Motor neuron (in vitro differentiated cells): ENCODE measurements at places on chromosomes 7 and 10.

GRCh38 chr10:2351566-2351965 lies 614.2 kb upstream of the ADARB2 start:
- no peak for ATAC-seq

DNA sequence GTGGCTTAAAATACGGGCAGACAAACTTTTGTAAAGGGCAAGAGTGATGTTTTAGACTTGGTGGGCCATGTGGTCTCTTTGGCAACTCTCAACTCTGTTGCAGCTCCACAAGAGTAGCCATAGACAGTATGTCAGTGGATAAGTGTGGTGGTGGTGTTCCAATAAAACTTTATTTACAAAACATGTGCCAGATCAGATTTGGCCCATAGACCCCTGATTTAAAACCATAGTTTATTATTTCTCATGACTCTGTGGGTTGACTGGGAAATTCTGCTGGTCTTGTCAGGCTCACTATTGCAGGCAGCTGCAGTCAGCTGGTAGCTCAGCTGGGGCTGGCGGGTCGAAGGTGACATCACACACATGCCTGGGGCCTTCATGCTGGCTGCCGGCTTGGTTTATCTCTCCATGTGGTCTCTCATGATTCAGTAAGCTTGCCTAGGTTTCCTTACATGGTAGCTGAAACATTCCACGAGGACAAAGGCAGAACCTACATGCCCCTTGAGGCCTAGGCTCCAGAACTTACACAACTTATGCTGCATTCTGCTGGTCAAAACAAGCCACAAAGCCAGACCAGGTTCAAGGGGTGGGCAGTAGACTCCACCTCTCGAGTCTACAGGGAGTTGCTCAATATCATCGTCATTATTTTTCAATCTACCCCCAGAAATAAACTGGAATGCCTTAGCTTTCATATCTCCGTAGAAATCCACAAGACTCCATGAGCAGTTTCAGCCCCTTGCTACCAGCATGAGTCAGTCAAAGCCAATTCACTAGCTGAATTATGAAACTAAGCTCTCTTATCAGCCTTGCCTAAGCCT lies 245.7 kb downstream of the WDR11 start:
- peak; percentile 69 for ATAC-seq

DNA sequence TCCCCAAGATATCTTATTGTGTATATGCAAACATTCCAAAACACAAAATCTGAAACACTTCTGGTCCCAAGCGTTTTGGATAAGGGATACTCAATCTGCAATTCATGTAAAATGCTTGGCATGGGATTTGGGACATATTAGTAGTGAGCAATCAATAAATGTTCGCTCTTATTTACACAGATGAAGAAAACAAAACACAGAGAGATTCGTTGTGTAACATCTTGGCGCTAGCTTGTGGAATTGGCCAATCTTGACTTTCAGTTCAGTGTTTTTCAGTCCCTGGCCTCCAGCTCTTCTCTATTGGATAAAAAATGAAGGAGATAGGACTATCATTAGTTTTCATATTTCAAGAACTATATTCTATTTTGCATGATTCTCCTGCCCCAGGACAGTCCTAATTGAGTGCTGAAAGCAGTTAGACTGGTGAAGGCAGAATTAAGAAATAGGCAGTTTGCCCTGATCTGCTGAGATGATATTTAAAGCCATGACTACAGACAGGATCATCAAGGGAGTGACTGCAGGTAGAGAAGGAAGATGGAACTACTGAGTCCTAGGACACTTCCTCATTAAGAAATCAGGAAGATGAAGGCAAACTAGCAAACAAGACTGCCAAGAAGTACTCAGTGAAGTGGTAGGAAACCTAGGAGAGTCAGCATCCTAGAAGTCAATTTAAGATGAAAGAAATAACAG lies 1.8 kb downstream of the PNLIPRP3 start:
- ATAC-seq, result no peak

DNA sequence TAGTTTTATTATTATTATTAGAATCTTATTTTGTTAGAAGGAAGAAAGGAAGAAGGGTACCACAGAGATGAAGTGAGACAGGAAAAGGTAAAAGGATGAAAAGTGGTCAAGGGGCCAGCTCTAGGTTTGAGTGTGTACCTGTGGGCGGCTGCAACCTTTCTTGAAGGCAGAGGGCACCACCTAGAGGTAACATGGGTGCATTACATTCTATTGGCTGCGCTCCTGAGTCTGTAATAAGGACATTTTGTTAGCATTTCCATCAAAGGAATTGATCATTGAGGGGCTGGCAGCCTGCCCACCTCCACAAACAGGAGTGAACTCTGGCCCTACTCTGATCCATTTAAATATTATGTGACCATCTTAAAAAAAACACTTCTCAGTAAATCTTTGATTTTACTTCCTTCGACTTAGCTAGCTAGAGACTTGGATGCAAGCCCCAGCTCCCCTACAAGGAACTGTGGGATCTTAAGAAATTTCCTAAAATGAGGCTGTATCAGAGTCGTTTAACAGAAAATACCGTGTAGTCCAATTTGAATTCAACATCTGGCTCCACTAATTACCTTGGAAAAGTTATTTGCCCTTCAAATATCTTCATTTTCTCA lies 610.4 kb downstream of the IPMK start:
- ATAC-seq, result peak; percentile 61

DNA sequence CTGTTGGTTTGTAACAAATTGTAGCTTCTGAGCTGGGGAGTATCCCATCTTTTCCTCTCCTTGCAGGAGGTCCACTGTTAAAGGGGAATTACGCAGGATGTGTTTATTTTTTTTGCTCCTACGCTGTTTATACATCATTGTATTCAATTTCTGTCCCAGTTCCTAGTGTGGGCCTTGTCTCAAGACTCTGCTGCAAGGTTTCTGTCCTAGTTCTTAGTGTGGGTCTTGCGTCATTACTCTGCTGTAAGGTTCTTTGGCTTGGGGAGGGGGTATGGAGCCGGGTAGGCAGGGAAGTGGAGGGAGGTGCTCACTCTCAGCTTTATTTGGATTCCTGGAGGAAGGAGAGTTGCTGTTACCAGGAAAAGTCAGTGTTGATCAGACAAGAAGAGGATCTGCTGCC lies 64.0 kb upstream of the TRIM8 start:
- ATAC-seq, result no peak

DNA sequence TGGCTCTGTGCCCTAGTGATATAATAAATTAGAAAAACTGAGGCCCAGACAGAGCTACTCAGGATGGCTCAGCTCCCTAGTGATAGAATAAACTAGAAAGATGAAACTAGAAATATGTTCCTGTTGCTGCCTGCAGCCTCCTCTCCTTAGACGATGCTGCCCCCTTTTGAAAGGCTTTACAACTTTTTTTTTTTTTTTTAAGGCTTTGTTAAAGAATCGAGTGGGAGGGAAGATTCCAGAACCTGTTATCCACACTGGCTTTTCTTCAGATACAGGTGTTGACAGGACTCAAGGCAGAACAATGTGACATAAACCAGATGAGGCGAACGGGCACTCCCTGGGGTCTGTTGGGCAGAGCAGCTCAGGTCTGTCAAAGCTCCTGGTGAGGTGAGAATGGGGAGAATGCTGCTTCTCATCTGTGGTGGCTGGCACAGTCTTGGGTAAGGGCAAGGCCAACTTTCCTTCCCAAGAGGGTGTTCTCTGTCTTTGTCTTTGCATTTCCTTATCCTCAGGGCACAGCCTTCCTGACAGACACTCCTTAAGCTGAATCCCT lies 175.1 kb downstream of the COBL start:
- ATAC-seq, result peak; percentile 68

DNA sequence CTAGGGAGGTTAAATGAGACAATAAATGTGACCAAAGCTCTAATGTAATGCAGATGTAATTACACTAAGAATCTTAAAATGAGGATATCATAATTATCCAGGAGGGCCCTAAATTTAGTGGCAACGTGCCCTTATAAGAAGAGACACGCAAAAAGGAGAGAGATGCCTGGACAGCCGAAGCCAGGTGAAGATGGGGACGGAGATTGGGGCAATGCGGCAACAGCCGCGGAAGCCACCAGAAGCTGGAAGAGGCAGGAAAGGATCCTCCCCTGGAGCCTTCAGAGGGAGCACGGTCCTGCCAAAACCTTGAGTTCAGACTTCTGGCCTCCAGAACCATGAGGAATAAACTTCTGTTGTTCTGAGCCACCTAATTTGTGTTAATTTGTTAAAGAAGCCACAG lies 25.3 kb upstream of the C10orf71 start:
- ATAC-seq, result no peak

DNA sequence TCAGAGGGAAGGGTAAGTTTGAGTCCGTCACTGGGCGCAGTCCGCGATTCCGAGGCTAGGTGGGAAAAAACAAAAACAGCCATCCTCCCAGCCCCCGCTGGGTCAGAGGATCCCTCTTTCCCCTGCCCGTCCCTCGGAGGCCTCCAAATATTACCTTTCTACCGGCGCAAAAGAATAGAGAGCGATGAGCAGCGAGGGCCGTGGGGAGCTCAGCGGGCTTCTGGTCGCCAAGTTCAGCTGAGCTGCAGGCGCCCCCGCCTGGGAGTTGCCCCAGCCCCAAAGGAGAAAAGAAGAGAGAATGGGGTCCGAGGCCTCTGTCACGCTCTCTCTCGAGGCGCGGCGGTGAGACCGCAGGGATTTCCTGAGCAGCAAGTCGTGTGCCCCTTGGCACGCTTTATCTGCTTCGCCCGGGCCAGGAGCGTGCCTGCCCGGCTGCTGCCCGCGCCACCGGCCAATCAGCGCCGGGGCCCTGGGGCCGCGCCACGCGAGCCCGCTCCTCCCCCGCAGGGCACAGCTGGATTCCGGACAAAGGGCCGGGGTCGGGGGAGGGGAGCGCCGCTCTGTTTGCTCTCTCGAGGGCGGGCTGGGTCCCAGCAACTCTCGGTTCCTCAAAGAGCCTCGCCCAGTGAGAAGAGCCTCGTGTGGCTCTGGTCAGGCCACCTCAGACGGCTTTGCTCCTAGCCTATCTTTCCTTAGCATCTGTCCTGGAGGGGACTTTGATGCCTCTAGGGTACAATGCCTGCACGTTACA lies at the start of gene NEUROG3:
TSS of gene NEUROG3 (minus strand) at position 367 of the 751 bp plus-strand sequence. CDS start 379 bp downstream, outside the sequence.
- ATAC-seq, result no peak

DNA sequence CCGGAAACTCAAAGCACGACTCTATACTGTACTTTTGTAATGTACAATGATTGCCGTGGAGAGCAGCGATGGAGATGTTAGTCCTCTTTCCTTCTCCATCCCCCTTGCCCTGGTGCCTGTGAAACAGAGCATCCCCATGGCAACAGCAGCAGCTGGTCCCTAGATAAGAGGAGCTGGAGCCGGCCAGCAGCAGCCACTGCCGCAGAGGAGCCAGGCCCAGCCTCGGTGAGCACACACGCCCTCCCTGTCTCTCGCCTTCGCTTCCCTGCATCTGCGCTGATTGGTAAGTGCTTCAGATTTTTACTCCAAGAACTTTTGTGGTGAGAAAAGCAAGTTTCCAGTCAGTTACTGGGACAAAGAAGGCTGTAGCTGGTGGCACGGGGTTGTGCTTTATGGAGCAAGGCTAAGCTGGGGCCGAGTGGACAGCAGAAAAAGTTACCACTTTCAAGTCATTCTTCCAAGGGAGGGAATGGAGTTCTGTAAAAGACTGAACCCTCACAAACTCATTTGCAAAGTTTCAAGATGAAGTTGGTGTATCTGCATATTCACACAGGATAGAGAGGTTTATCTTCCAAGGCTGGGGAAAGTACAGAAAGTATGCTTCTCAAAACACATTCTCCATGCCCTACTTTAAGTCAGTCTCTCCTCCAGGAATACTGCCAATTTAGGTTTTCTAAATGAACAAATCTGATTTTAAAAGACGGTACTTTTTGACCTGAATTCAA lies at the start of gene PPP1R17:
TSS of gene PPP1R17 (plus strand) at position 192 of the 725 bp plus-strand sequence. CDS start 5,227 bp downstream, outside the sequence.
- peak; percentile 71 for ATAC-seq
